Omental fat pad (tissue), 4 donors: ENCODE measurements at places on chromosomes 11 and 22.

DNA sequence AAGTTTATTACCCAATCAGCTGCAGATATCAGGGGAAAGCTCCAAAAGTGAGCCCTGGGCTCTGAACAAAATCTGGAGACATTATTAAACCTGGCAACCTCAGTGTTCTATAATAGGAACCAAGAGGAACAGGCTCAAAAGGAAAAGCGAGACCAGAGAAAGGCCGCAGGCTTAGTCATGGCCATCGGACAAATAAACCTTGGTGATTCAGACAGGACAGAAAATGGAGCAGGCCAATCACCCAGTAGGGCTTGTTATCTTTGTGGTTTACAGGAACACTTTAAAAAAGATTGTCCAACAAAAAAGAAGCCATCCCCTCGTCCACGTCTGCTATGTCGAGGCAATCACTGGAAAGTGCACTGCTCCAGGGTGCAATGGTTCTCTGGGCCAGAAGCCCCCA, 7.7 kb upstream of the PANX1 start:
- no peak for DNase-seq

GRCh38 chr11:76062733-76063132, 143.6 kb downstream of the WNT11 start:
- no peak for DNase-seq

DNA sequence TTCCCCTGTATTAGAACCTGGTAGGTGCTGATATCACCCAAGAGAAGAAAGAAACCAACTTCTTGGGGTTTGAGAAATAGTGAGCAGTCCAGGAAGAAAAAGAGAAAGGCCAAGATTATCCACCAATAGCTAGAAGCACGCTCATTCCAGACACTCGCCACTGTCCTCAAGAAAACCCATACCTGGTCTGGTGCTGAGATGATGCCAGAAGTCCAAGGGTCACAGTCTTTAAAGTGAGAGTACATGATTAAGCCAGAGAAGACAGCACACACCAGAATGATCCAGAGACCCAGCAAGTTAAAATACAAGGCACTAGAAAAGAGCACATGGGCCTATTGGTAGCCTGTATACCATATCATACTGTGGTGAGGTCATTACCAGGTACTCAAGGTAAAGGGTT, 23.6 kb downstream of the SLC5A12 start:
- no peak for DNase-seq

DNA sequence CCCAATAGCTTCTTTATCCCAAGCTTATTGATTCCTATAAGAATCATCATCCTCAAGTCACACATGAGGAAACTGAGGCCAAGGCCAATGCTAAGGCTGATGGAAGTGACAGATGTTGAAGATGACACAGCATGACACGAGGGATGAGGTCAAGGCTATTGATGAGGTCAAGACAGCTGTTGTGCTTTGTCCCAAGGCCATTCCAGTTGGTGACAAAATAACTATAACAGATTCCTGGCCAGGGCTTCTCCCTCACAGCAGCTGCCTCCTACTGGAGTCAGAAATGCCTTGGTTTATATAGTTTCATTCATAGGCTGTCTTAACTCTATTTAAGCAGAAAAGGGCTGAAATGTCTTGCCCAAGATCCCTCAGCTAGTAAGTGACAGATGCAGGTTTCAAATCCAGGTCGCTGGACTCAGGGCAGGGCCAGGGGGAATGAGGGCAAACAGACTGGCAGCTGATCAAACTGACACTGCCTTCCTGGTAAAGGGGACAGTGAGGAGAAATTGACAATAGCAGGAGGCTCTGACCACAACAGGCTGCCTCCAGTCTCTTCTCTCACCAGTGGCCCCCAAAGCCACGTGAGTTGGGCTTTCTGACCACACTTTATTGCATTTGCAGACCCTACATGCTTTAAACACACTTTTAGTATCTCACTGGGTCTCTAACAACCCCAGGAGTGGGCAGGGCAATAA, 16.5 kb downstream of the MIF start:
- DNase-seq, result no peak

- DNase-seq, result no peak
Measured at GRCh38 chr11:119755356-119756071, 26.5 kb upstream of the NECTIN1 start.

DNA sequence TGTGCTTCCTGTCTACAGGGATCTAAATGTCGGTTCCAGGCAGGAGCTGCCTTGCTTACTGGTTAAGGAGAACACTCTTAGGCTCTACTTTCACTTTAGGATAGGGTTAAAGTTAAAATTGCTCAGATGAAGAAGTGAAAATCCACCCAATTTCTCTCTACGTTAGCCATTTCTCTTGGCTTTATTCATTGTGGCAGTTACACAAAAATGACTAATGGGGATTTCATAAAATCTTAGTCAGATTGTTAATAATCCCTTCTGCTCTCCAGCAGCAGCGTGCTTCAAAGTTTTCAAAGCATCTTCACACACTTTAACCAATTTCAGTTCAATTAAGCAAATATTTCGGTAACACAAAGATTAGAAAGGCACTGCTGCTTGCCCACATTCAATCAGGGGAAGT, 58.4 kb upstream of the RCN1 start:
- no peak for DNase-seq

DNA sequence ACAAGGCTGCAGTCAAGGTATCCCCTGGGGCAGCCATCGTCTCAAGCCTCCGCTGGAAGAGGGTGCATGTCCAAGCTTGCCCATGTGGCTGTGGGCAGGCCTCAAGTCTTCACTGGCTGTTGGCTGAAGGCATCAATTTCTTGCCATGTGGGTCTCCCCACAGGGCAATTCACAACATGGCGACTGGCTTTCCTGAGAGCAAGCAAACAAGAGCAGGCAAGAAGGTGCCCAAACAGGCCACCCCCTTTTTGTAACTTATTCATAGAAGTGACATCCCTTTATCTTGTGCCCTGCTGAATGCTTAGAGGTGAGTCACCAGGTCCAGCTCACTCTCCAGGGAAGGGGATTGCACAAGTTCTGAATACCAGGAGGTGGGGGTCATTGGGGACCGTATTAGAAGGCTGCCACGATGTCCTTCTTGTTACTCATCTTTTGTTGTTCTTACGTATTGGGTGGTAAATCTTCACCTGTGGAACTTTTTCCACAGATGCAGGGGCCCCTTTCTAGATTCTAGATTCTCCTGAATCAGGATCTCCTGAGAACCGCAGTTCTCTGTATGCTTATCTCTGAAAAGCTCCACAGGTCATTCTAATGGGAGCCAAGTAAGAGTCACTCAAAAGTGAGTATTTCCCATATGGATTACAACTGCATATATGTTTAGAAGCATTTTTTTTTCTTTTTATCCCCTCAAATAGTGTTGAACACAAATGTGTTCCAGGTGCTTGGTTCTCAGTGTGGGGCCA, 44.2 kb upstream of the MICAL2 start:
- DNase-seq, result no peak

- no peak for DNase-seq
Measured at GRCh38 chr11:976431-977160, 50.9 kb downstream of the AP2A2 start.
